ENCODE measurements at places on chromosomes 5 and 9.
A peak's percentile ranks its signal among the peaks of the same experiment; 100 is the strongest.

DNA sequence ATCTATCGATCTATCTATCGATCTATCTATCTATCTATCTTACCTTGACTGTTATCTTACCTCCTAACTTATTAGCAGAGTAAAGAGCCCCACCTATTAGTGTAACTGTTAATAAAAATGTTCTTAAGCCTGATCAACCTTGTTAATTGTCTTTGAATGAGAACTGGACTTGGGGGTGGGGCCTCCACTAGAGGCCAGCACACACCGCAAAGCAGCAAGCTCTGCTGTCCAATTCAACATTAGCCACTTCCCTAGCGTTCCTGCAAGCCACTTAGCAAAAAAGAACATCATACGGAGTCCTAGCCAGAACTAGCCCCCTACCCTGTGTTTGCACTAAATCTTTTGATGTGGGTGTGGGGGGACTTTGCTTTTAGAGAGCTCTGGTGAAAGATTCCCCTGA lies 515.8 kb downstream of the KDM4C start:
- DNase-seq, result no peak

- no peak for DNase-seq
These were observed 2.6 kb downstream of the OLFML2A start for GRCh38 chr9:124779368-124780059.

- DNase-seq, result peak; percentile 16
These were observed 61.3 kb downstream of the ENC1 start for GRCh38 chr5:74579215-74579614.

DNA sequence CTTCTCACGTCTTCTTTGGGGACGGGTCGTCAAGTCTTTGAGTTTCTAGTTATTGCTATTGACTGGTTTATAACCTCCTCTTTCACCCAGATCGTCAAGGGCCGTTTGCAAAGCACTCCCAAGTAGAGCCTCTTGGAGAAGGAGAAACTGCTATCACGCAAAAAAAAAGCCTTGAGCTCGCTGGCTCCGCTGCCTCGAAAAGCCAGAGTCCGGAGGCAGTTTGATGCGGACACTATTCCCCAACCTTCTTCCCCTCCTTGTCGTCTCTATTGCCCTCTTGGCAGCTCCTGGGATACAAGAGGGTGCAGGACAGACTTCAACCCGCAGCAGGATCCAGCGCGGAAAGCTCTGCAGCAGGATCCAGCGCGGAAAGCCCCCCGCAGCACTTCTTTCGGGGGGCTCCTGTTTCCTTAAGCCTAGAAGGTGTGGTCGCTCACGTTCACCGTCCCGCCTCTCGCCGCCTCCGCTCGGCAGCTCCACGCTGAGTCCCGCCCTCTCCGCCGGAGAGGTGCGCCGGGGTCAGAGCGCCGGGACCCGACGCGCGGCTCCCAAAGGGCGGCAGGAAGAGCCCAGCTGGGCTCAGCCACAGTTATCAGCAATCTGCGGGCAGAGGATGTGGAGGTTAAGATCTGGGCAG lies at the start of gene PCDHAC1:
PCDHAC1 (plus strand) TSS at position 494 of the 637 bp plus-strand sequence. CDS start 594 bp downstream, outside the sequence.
- no peak for DNase-seq

- DNase-seq, result no peak
These were observed 14.1 kb downstream of the FGF1 start for GRCh38 chr5:142671801-142672200.

- no peak for DNase-seq
These were observed 48.1 kb downstream of the DIAPH1 start for GRCh38 chr5:141570655-141571054.

DNA sequence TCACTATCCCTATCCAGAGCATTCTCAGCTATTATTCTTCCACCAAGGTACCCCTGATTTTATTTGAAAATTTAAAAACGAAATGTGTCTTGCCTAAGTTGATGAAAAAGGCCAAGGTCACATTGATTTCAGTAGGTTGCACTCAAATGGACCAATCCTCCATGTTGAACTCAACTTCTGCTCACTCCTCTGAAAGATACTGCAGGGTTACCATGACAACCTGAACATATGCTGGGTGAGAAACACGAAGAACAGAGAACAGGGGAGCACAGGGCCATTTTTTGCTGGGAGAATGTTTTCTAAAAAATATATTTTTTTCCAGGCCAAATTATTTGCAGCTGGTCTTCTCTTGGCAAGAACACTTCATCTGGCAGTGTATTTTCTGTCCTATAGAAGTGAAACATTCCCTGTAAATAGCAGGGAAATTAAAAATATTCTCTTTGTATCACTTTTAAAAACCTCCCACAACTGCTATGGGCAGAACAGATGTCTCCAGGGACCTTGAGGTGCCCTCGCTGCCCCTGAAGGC lies 215.9 kb downstream of the NXNL2 start:
- DNase-seq, result no peak

DNA sequence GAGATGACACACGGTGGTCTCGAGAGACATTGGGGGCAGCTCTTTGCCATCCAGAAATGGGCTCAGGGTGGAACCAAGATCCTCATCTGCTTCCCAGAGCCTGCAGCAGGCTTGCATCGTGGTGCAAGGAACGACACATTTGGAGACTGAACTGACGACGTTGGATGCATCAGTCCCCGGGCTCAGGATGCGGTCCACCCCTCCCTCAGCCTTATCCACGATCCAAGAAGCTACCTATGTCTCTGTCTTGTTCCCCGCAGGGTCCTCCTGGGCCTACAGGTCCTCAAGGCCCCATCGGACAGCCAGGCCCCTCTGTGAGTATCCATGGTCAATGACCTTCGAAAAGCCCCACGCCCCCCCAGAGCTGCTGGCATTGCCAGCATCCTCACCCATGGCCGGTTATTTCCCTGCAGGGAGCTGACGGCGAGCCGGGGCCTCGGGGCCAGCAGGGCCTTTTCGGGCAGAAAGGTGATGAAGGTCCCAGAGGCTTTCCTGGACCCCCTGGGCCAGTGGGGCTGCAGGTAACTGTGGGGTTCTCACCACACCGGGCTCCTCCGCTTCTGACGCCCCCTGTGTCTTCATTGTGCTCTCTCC lies 69.4 kb upstream of the FCN2 start:
- no peak for DNase-seq

GRCh38 chr5:171424726-171425125 lies 5.3 kb downstream of the FGF18 start:
- DNase-seq, result no peak

GRCh38 chr5:142283304-142283703 lies 41.5 kb downstream of the SPRY4 start:
- no peak for DNase-seq

- no peak for DNase-seq
These were observed 31.4 kb upstream of the RAB3C start for GRCh38 chr5:58551492-58551891.

GRCh38 chr9:36793277-36793676 lies 220.6 kb downstream of the MELK start:
- no peak for DNase-seq

GRCh38 chr5:116437922-116438578 lies 136.6 kb downstream of the SEMA6A start:
- DNase-seq, result no peak

- no peak for DNase-seq
These were observed 15.8 kb upstream of the FABP6 start for GRCh38 chr5:160213537-160213936.

- no peak for DNase-seq
These were observed 68.2 kb upstream of the TBCA start for GRCh38 chr5:77844373-77844622.

DNA sequence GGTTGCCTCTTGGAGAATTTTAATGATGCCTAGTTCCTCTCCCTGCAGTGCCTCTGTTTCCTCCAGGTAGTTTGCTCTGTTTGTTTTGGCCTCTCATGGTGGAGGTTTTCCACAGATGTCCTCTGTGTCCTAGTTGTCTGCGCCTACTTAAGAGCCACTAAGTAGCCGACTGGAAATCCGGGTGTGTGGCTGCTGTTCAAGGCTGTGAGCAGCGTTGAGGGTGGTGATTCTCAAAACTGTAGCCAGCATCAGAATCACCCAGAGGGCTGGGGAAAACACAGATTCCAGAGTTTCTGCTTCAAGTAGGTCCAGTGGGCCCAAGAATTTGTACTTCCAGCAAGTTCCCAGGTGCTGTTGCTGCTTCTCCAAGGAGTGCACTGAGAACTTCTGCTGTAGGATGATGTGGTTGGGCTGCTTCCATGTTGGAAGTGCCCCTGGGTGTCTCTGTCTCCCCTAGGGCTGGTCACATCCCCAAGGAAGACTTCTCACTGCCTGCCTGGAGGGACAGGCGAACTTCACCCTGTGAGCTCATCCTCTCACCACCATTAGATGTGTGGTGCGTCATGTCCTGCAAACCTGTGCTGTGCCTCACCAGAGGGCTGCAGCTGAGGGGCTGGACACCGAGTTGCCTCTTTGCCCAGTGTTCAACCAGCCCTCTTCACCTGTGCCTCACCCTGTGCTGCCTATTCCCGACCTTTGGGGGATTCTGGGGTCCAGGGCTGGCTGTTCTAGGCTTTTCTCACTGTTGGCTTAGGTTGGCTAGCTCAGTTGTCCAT lies 34.8 kb downstream of the SECISBP2 start:
- DNase-seq, result no peak

DNA sequence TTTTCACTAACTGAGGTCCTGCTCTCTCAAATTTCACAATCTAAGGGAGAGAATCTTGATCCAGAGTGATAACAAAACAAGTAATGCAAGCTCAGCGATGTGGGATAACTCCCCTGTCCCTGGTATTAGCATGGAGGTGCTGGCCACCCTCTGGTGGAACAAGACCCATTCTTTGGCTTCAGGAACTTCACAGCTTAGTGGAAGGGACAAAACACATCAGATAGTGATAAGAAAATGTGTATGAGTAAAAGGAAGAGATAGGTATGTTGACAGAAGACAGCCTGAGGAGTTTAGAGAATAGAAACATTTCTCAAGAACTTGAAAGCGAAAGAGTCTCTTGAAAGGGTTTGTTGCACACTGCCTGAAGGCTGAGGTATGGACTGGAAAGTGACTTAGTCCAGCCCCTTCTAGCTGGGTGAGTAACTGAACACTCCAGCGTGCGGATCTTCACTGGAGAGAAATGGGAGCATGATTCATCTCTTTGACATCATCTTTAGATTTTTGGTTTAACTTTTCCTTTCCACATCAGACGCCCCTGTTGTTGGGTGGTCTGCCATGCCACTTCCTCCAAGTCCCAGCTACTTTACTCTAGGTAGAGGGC lies 25.4 kb upstream of the ZSWIM6 start:
- DNase-seq, result no peak

DNA sequence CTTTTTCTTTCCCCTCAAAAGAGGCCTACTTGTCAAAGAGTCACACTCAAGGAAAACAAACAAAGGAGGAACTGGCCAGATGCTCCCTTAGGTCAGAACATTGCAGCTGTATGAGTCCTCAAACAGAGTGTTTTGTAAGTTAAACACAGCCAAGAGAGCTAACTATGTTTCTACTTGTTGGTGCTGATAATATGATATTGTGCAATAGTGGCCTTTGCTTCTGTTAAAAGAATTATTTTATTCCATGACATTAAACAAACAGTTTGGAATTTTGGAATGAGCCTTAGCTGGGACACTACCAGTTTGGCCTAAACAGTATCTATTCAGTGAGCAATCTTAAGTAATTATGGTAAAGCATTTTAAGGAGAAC lies 56.0 kb upstream of the TPD52L3 start:
- no peak for DNase-seq

DNA sequence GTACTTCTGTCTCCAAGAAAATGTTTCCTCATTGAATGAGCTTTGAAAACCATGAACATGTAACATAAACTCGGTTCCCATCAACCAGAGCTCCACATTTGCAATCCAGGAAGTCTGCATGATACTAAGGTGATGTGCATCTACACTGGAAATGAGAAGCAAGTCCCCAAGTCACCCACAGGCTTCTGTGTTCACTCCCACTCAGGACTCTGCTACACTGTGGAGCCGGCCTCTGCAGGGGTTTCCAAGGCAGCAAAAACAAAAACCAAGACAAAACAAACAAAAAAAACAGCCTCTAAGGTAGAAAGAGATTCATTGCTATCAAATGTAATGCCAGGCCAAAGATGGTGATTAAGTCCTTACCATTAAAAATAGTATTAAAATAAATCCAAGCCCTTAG lies 593.7 kb downstream of the IRX1 start:
- no peak for DNase-seq

GRCh38 chr5:140075371-140075770 lies 32.3 kb upstream of the NRG2 start:
- no peak for DNase-seq

GRCh38 chr5:39464088-39464487 lies 39.3 kb upstream of the DAB2 start:
- no peak for DNase-seq

GRCh38 chr5:124961521-124961920 lies 215.1 kb upstream of the ZNF608 start:
- no peak for DNase-seq

DNA sequence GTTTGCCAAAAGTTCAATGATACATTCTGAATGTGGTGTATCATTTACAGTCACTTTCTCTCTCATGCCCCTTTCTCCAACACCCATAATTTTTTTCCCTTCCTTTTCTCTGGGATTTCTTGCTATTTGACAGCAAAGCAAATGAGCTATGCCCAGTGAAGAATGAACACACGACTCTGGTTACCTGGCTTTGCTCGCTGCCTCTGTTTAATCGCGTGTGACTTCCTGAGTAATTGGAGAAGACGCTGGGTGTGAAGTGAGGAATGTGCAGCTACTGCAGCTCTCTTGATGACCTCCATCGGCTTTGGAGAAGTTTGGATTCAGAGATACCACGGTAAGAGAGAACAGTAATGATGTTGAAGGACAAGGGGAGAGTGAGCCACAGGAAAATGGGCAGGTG lies 651.8 kb downstream of the KIF4B start:
- no peak for DNase-seq

GRCh38 chr9:73543727-73544126 lies 392.1 kb downstream of the ANXA1 start:
- DNase-seq, result no peak

All from T-helper 9 cell (primary cell).